ENCODE measurements at places on chromosomes 7 and 10. TPM values are rescaled to one million over a fixed set of nuclear protein-coding genes. Genes with fewer than 3 reads are reported as not detected.

The GIMAP4 gene
- 0.07 TPM for polyA plus RNA-seq

- no peak for DNase-seq
These were observed 650.2 kb downstream of the INHBA start for GRCh38 chr7:41052736-41053135.

GRCh38 chr10:7657552-7657951, 9.2 kb downstream of the ITIH5 start:
- no peak for DNase-seq

- no peak for DNase-seq
These were observed 137.2 kb downstream of the LRMDA start for GRCh38 chr10:75568450-75569130.

GRCh38 chr10:119006451-119007210, 22.9 kb upstream of the NANOS1 start:
- no peak for DNase-seq

All from keratinocyte (primary cell).